Stimulated activated CD8-positive, alpha-beta memory T cell treated with anti-CD3 and anti-CD28 coated beads, Interleukin-15, amount 100 ng/mL, for 24 hours (primary cell): ENCODE measurements at places on chromosomes 7 and 10.

- no peak for DNase-seq
Measured at GRCh38 chr7:114085313-114085591, 166.4 kb upstream of the PPP1R3A start.

DNA sequence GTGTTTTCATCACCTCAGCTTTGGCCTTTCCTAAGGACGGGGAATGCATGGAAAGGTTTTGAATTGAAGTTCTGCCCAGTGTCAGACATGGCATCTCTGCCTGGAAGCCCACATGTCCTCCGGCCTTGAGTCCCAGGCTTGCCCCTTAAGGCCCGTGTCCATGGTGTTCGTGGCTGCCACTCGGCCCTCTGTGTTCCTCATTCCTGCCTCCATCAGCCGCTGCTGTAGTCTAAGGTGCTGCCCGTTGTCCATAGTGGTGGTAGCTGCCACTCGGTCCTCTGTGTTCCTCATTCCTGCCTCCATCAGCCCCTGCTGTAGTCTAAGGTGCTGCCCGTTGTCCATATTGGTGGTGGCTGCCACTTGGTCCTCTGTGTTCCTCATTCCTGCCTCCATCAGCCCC is 180.7 kb upstream of the SHH start:
- DNase-seq = no peak

DNA sequence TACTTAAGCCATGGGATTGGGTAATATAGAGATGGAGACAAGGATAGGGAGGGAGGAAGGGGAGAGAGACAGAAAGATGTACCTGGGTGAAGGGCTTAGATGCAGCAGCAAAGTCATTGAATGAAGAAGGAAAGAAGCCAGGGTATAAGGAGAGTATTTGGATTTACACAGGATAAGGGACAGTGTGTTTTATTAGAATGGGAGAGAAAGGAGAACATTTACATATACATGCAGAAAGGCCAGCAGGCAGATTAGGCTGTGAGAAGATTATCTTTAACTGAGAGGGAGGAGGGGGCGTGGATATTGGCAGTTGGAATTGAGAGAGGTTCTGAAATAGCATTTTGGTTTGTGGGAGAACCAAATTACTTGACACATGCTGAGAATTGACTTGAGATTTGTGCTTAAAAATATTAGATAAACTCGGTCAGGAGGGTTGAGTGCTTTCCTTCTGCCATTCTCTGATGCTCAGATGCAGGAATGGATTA is 161.5 kb upstream of the ZNF804B start:
- DNase-seq = no peak

DNA sequence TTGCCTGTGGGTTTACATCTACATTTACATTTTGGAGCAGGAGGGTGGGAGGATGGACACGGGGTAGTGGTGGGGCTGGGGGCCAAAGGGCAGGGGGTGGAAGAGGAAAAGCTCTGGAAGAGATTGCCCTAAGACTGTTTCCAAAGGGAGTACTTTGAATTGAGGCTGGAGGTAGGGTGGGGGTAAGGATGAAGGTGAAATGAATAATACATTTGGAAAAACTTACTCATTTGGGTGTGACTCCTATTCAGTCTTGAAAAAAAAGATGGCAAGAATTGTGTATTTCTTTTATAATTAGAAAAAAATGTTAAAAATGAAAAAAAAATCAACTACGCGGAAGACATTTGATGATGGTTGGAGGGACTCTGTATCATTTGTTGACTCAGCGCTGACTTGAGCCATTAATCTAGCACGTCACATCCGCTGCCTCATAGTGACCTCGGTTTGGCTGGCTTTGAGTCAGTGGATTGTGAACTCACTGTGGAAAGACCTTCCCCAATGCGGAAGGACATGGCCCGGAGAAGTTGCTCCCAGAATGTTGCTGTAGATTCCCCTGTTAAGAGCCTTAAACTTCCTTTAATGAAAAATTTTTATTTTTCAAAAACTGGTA is 2.8 kb downstream of the FAM180A start:
- DNase-seq = no peak

DNA sequence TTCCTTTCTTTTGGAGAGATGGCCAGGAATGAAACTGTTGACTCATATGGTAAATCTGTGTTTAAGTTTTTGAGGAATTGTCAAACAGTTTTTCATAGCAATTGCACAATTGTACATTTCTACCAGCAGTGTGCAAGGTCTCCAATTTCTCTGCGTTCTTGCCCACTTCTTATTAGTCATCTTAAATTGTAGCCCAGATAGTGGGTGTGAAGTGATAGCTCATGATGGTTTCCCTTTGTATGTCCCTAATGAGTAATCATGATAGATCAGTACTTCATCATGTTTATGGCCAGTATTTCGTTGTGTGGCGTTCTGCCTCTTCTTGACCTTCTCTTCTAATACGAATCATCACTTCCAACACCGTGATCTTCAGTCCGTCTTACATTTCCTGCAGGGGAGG is 136.3 kb downstream of the DOCK1 start:
- DNase-seq = no peak
